ENCODE measurements at places on chromosomes 7 and 10. TPM values are rescaled to one million over a fixed set of nuclear protein-coding genes. Genes with fewer than 3 reads are reported as not detected.

PHF14 gene
- 36.0 TPM for total RNA-seq

C7orf33 gene
- total RNA-seq, result not detected

LRRD1 gene
- total RNA-seq, result not detected

NUTM2E gene
- total RNA-seq, result not detected

HTR7 gene
- not detected for total RNA-seq

TRIM4 gene
- 26.7 TPM for total RNA-seq

ETV1 gene
- total RNA-seq, result 1.9 TPM

ADRA2A gene
- not detected for total RNA-seq

EFCAB10 gene
- total RNA-seq, result not detected

ENTPD1 gene
- total RNA-seq, result 395 TPM

PRF1 gene
- total RNA-seq, result 381 TPM

UNCX gene
- total RNA-seq, result not detected

LIPN gene
- total RNA-seq, result not detected

CD36 gene
- not detected for total RNA-seq

LOXL4 gene
- not detected for total RNA-seq

NPSR1 gene
- total RNA-seq, result not detected

ZNF394 gene
- total RNA-seq, result 58.5 TPM

FKBP6 gene
- total RNA-seq, result not detected

ZPBP gene
- total RNA-seq, result not detected

ATG9B gene
- total RNA-seq, result 3.4 TPM

IMPDH1 gene
- total RNA-seq, result 54.1 TPM

IQUB gene
- 0.07 TPM for total RNA-seq

MYPN gene
- not detected for total RNA-seq

C7orf57 gene
- 0.15 TPM for total RNA-seq

UTF1 gene
- total RNA-seq, result not detected

CYP3A7 gene
- not detected for total RNA-seq

MCM10 gene
- 78.2 TPM for total RNA-seq

TNS3 gene
- total RNA-seq, result 2.6 TPM

FAM180A gene
- not detected for total RNA-seq

EPHB6 gene
- total RNA-seq, result 7.5 TPM

MRC1 gene
- total RNA-seq, result 0.05 TPM

ANXA8L1 gene
- total RNA-seq, result 1.1 TPM

DEPP1 gene
- total RNA-seq, result not detected

SH3PXD2A gene
- total RNA-seq, result 12.4 TPM

C1QL3 gene
- total RNA-seq, result not detected

ABCB4 gene
- not detected for total RNA-seq

GUSB gene
- total RNA-seq, result 84.3 TPM

MRPS33 gene
- 51.6 TPM for total RNA-seq

MPLKIP gene
- total RNA-seq, result 36.1 TPM

SPDYE9 gene
- not detected for total RNA-seq

SDHAF3 gene
- total RNA-seq, result 14.7 TPM

NODAL gene
- not detected for total RNA-seq

NMT2 gene
- 31.7 TPM for total RNA-seq

GBX1 gene
- total RNA-seq, result not detected

PGAM2 gene
- not detected for total RNA-seq

OR2A12 gene
- total RNA-seq, result not detected

IFRD1 gene
- 46.4 TPM for total RNA-seq

Data from activated CD8-positive, alpha-beta memory T cell treated with anti-CD3 and anti-CD28 coated beads, Interleukin-2, amount 10 ng/mL, durations not matched to agents 7 days and 5 days (primary cell).